ENCODE measurements at places on chromosomes 3 and 15.

DNA sequence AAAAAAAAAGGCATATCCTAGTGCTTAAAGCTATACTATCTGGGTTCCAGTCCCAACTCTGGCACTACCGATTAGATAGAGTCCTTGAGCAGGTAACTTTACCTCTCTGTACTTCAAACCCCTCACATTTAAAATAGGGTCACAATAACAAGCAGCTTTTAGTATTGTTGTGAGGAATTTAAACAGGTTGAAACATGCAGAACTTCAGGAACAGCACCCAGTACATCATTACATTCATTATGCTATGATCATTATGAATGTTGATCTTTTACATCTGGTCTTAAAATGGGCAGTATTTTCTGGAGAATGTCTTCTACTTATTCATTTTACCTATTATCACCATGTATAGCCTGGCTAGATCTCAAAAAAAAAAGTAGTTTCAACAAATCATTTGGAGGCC is 176.1 kb upstream of the CCDC54 start:
- DNase-seq: no peak

DNA sequence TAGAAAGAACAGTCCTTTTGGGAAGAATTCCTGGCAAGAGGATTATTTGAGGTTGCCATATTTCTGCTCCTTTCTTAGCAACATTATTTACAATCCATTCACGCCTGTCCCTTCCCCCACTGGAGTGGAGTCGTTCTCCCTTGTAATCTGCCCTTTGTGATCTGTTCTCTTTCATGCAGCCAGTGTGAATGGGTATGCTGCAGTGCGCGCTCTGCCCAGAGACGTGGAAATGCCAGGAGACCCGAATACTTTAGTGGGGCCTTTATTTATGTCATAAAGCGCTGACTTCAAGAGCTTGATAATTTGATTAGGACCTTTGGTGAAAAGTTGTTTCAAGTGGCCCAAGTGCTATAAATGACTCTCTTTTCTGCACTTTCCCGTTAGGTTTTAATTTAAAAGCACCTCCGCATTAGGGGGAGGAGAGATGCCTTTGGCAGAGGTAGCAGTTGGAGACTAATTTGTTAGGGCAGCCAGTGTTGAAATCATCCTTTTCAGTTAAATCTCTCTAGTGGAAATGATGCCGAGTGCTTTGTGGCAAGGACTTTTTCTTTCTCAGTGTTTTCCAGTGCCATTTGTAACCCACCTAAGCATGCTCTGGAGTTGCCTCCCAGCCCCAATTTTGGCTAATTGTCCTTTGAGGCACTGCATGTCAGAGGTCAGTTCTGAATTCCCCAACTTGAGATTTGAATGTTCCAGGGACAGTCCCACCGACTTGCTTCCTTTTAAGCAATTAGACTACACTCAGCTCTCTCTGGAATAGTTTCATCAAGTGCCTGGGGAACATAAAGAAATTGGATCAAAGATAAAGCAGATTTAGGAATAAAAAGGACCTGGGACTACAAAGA is 52.4 kb downstream of the PSMD6 start:
- no peak for DNase-seq

DNA sequence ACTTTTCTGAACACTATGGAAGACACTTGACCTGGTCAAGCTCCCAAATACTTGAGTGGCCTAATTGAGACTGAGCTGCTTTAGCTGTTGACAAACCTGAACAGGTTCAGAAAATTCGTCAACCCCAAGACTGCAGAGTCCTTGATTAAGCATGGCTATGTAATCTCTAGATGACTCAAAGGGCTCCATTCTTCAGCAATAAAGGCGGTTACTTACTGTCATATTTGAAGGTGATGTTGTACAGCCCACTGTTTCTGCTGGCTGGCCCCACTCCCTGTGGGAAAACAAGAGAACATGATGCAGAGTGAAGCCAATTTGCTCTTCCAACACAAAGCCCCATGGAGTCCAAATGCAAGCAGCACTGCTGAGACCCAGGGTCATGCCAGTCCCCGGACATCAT is 45.1 kb downstream of the IL17RD start:
- DNase-seq: no peak

DNA sequence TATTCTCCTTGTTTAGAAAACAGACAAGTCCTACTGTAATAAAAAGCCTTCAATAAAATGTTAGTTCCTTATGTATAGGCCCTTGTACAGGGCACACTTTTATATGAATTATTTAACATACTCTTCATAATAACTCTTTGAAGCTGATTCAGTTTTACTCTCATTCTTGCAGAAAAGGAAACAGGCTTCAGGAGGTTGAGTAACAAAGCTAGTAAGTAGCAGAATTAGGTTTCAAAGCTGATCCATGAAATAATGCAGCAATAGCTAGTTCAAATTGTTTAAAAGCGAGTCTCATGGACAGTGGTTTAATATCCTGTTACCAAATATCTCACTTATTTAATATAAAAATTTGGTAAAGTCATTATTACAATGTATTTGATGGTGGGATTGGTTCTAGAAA is 25.0 kb downstream of the TCF12 start:
- DNase-seq: no peak

DNA sequence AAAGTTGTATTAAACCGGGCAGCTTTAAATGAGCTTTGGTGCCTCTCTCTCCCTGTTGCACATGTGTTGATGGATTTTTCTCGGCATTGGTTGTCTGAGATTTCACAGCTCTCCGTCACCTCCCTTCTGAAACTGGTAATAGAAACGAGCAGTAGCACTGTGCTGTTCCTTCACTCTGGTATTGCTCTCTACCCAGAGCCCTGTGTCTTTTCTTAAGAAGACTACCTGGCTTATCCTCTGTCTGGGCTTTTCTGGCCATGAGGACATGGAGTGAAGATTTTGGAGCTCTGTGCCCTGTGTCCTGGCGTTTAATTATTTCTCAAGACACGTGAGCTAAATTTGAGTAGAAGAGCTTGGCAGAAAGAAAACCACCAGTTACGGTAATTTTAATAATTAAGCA is 209.6 kb upstream of the EIF1B start:
- DNase-seq: no peak

- no peak for DNase-seq
Observed at GRCh38 chr3:141093397-141093796, 42.2 kb downstream of the SPSB4 start.

GRCh38 chr3:142888099-142888480 is 793 bp downstream of the PCOLCE2 start:
- peak; percentile 43 for DNase-seq

- DNase-seq: no peak
Observed at GRCh38 chr3:74842141-74842540, 227.7 kb upstream of the CNTN3 start.

DNA sequence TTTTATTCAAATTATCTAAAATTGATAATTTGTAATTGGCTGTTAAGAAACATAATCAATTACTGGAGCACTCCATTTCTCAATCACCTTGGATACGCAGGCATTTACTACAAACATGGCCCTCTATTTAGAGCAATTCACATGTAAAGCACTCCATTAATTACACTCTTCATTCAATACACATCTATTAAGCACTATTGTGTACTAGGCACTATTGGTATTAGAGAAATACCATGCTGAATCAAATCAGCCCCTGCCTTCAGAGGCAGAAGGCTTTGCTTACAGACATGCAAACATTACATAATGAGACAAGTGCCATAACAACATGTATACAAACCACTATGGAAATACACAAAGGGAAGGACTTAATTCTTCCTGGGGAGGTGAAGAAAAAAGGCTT is 69.1 kb downstream of the PEAK1 start:
- DNase-seq: no peak

DNA sequence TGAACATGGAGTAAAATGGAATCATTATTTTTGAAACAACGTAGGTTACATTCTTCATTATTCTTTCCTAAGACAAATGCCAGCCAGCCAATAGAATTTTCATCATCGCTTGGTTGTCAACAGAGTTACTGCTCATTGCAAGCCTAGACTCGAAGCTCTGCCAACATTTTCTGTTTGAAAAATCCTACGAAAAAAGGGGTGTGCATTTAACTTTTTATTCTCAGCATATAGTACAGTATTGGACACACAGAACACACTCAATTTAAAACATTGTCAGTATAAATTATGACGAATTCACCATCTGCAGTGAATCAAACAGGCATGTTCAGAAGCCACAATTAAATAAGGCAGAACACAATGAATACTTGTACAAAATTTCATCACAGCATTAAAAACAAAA is 232.1 kb downstream of the NR1D2 start:
- DNase-seq: no peak

- DNase-seq: no peak
Observed at GRCh38 chr3:186635532-186635931, 4.7 kb upstream of the FETUB start.

DNA sequence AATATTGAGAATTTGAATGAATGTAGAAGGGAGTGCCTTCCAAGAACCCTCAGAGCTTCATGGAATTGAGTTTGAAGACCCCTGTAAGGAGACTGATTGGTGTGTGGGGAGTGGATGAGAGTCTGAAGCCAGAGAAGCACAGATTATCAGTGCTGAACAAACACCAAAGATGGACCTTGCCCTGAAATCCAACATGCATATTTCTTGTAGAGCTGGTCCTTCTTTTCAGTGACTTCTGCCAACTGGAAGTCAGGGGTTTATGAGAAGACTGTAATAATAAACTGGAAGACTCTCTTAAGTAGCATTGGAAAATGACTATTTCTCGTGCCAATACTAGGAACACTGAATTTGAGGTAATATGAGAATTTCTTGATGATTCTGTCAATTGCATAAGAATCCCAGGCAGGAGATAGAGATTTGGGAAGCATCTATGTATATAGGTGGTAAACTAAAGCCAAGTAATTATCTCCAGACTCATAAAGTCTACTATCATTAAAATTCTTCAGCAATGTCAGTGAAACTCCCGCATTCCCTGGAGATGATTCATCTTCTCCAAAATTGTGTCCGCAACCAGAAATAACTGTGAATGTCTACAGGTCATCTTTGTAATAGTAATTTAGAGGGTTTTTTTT is 213.8 kb downstream of the IL5RA start:
- no peak for DNase-seq

DNA sequence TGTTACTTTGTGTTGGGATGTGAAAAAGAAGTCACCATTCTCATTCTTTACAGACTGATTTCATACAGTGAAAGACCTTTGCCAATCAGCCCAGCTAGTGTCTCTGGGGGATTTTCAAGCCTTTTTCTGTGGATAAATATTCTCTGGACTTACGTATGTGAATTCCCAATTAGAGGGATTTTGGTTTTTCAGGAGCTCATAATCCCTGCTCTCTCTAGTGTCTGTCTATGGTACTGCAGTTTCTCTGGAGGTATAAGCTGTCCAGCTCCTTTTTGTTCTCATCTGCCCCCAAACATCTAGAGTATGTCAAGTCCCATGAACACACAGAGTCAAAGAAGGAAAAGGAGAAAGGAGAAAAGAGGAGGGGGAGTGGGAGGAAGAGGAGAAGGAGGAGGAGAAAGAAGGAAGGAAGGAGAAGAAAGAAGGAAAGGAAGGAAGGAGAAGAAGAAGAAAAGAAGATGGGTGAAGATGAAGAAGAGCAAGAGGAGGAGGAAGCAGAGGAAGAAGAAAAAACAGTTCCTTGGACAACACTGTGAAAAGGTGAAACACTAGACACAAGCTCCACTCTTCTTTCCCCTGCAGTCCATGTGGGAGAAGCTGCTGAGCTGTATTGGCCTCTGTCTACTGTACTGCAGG is 218.6 kb downstream of the GREM1 start:
- no peak for DNase-seq

- no peak for DNase-seq
Observed at GRCh38 chr3:74445541-74445940, 168.9 kb downstream of the CNTN3 start.

DNA sequence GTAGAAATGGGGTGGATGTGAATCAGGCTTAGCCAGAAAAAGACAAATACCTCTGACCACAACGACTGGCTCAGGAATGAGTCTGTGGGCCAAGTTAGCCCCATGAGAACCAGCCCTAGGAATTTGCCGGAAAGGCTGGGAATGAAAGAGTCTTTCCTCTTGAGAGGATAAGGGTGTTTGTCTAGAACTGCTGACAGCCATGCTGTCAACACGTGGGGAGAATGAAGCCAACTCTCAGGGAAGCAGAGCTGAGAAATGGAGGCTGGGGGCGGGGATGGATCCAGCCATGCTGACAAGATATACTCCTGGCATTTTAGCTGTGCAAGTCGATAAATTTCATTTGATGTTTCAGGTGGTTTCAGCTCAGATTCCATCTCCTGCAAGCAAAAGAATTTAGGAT is 10.6 kb upstream of the SLC6A1 start:
- no peak for DNase-seq

DNA sequence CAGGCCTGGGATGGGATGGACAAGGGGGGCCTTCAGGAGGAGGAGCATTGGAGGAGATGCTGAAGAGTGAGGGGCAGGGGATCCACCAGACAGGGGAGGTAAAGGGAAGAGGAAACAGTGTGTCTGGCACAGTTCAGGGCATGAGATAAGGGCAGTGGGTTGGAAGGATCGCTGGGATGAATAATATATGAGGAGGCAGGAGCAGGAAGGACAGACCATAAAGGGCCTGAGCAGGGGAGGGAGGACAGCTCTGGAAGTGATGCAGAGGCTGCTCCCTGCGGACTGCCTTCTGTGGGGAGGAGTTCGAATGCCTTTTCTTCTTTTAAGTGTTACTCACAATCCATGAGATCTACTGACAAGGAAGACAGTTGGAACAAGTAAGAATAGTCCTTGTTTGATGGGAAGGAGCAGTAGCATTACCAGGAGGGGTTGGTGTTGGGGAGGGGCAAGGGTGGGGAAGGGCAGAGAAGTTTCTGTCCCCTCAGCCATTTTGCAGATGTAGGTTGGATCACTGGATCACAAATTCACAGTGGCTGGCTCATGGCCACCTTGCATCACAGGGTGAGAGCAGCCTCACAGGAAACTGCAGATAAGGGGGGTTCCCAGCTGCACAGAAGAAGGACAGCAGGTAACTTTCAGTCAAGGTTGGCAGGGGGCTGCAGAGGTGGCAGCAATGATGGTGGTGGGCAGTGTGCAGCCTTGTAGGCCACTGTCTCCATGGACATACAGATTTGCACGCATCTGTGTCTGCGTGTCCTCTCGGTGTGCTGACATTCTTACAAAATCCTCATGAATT is 91.9 kb upstream of the SNRPN start:
- no peak for DNase-seq

GRCh38 chr3:13141991-13142412 is 68.8 kb upstream of the IQSEC1 start:
- DNase-seq: no peak

DNA sequence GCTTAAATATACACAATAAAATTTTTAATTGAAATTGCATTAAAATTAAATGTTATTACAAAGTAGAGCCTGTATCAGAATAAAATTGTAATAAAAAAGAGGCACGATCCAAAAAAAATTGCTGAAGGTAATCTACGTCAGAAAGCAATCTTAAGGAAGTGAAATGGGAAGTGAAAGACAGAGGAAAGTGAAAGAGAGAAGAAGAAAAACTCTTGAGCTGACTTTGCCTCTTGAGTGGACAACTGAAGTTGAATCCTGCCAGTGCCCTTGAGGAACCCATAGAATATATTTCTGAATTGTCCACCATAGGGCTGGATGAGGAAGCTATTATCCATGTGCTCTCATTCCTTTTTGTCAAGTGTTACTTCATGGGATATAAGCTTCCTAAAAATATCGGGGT is 285.1 kb upstream of the STAC start:
- no peak for DNase-seq

- no peak for DNase-seq
Observed at GRCh38 chr3:133805384-133805701, 272 bp upstream of the SRPRB start.

Data from NCI-H345 (cell line).